Adipose tissue (tissue), 3 donors: ENCODE measurements at places on chromosomes 12 and 14. TPM values are rescaled to one million over a fixed set of nuclear protein-coding genes. Genes with fewer than 3 reads are reported as not detected.

DPPA3 gene
- polyA plus RNA-seq = not detected

WBP11 gene
- 19.9 TPM for polyA plus RNA-seq

EXOC3L4 gene
- 1.7 TPM for polyA plus RNA-seq

PMEL gene
- 1.7 TPM for polyA plus RNA-seq

DNAJC22 gene
- 0.22 TPM for polyA plus RNA-seq

CTSG gene
- polyA plus RNA-seq = 2.1 TPM

ANO2 gene
- polyA plus RNA-seq = 6.6 TPM

ACSS3 gene
- 14.1 TPM for polyA plus RNA-seq

PPP4R4 gene
- polyA plus RNA-seq = 0.10 TPM

CYP27B1 gene
- polyA plus RNA-seq = 4.2 TPM

SLC6A15 gene
- polyA plus RNA-seq = not detected

VSIG10 gene
- polyA plus RNA-seq = 18.3 TPM

DEGS2 gene
- polyA plus RNA-seq = 4.2 TPM

GYS2 gene
- 1.1 TPM for polyA plus RNA-seq
